ENCODE measurements at places on chromosomes 7 and 10. TPM values are rescaled to one million over a fixed set of nuclear protein-coding genes. Genes with fewer than 3 reads are reported as not detected.

The FAM25C gene
- polyA plus RNA-seq: not detected

The ITPRID1 gene
- polyA plus RNA-seq: 0.11 TPM

The SPRN gene
- 3.5 TPM for polyA plus RNA-seq

DNA sequence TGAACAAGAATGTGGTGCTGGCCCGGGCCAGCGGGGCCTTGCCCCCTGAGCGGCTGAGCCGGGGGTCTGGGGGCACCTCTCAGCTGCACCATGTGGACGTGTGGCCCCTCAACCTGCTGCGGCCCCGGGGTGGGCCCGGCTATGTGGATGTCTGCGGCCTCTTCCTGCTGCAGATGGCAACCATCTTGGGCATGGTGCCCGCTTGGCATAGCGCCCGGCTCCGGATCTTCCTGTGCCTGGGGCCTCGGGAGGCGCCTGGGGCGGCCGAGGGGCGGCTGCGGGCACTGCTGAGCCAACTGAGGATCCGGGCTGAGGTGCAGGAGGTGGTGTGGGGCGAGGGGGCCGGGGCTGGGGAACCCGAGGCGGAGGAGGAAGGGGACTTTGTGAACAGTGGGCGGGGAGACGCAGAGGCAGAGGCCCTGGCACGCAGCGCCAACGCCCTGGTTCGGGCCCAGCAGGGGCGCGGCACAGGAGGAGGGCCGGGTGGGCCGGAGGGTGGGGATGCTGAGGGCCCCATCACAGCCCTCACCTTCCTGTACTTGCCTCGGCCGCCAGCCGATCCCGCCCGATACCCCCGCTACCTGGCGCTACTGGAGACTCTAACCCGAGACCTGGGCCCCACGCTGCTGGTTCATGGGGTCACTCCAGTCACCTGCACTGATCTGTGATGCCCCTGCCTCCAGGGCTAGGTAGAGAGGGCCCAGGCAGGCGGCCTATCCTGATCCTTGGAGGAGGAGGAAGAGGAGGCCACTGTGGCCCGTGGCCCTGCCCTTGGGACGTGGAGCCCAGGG, 1.1 kb upstream of the TRIP6 start:
- no peak for DNase-seq

DNA sequence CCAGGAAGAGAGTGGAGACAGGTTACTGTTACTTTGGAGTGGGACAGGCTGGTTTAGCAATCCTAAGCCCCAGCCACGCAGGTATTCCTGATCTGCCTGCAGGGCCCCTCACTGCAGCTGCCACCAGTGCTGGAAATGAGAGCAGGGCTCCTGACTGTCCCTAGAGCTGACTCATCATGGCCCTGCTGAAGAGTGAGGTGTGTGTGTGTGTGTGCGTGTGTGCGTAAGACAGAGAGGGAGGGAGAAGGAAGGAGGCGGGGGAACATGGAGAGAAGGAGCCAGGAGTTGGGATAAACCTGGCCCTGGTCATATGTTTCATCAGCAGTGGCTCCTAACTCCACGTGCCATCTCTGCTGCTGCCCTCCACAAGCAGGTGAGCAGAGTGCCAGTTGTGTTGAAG, 3.6 kb downstream of the FOXI2 start:
- DNase-seq: no peak

DNA sequence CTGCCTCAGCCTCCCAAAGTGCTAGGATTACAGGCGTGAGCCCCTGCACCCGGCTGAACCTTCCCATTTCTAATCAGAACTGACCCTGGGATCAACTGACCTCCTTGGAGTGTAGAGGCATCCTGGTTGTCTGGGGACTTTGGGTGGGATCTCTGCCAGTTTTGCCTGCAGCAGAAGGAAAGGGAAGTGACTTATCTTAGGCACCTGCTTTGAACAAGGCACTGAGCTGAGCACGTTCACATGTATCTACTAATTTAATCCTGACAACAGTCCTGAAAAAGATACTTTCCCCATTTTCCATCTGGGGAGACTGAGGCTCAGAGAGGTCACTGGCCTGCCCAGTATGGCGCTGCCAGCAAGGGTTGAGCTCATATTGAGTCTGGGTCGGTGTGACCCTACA, 153.4 kb downstream of the CUX1 start:
- no peak for DNase-seq

DNA sequence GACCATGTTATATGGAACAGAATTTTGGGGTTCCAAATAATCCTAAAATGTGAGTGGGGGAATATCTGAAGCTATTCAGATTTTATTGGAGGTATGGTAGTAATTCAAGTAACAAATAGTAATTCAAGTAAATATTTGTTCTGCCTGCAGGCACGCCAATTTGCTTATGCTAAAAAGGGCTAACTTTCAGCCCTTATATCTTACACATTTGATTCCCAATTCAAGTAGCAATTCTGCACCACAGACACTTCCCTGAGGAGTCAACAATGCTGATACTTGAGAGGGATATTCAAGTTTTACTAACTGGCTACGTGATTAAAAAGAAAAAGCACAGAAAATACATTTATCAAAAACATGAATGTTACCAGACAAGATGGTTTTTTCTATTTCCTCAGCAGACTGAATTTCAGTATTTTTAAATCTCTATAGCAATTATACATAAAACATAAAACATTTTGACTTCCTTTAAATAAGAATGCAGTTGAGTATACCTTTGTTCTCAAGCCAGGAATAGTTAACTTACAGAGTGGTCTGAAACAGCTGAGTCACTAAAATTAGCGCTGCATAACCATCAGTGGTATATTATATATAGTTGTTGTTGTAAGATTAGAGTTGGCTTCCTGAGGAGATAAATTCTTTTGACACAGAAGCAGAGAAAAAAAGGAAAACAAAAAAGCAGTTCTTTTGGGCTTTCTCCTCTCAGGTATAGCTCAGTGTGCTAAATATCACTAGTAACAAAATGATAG, 33.9 kb downstream of the MTPN start:
- no peak for DNase-seq

- no peak for DNase-seq
Observed at GRCh38 chr7:92072121-92072520, 62.2 kb downstream of the CYP51A1 start.

GRCh38 chr10:70740406-70741288, 44.5 kb downstream of the TBATA start:
- DNase-seq: no peak

The PPP1R17 gene
- polyA plus RNA-seq: not detected

The CAV2 gene
- polyA plus RNA-seq: 28.8 TPM

GRCh38 chr10:107022600-107023354, 141.7 kb downstream of the SORCS1 start:
- no peak for DNase-seq

Measured in left renal pelvis (tissue), 4 donors.